Myocyte (in vitro differentiated cells): ENCODE measurements at places on chromosomes 1 and 21. TPM values are rescaled to one million over a fixed set of nuclear protein-coding genes. Genes with fewer than 3 reads are reported as not detected.

The RGS4 gene
- 14.5 and 21.0 TPM in 2 replicates for total RNA-seq

The CGN gene
- 0.21 TPM in 1 of 2 replicates, not detected in the other for total RNA-seq

DNA sequence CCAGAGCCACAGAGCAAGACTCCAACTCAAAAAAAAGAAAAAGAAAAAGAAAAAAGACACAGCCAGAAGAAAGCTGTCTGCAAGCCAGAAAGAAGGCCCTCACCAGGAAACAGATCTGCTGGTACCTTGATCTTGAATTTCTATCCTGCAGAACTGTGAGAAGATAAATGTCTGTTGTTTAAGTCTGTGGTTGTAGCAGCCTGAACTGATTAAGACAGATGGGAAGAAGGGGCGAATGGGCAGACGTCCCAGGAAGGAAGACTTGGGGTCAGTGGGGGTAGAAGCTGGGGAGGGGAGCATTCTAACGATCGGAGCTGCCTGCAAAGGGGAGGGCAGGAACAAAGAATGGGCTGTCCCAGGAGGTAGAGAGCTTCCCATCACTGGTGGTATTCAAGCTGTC, 6.3 kb downstream of the SLC2A7 start:
- DNase-seq, result no peak

GRCh38 chr1:211520641-211521040, 28.7 kb upstream of the RD3 start:
- peak; percentile 16 for DNase-seq

GRCh38 chr21:38470755-38471154, 27.5 kb downstream of the ERG start:
- no peak for DNase-seq
